ENCODE measurements at places on chromosomes 13 and 19. TPM values are rescaled to one million over a fixed set of nuclear protein-coding genes. Genes with fewer than 3 reads are reported as not detected.

Gene NTF4
- 0.38 TPM for total RNA-seq

Gene PSG11
- not detected for total RNA-seq

Gene ZNF540
- total RNA-seq = 0.14 TPM

Gene ANGPTL8
- total RNA-seq = not detected

Gene CCL25
- total RNA-seq = not detected

Gene LILRA6
- total RNA-seq = not detected

Gene PLIN4
- total RNA-seq = 0.27 TPM

Gene ZNF431
- total RNA-seq = 5.1 TPM

Gene OR4F17
- not detected for total RNA-seq

Data from A549 treated with CpdA at 1 μM for 4 hours (cell line).